ENCODE measurements at places on chromosomes 13 and 19.

- no peak for DNase-seq
Measured at GRCh38 chr19:6963937-6964336, 57.3 kb downstream of the MBD3L2B start.

DNA sequence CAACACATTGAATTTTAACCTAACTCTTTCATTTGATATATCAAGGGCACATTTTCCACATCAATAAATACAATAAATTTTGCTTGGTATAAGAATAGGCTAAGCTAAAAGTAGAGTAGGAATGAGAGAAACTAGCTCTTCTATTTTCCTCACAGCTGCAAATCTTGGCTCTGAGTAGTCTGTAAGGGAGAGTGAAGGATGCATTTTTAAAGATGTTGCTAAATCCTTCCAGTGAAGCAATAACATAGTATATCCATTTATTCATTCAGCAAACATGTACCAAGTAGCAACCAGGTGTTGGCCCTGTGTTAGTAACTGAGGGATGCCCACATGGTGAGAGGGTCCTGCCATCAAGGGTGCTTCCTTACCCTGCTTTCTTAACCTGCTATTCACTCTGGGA, 799.9 kb downstream of the PCDH9 start:
- no peak for DNase-seq

DNA sequence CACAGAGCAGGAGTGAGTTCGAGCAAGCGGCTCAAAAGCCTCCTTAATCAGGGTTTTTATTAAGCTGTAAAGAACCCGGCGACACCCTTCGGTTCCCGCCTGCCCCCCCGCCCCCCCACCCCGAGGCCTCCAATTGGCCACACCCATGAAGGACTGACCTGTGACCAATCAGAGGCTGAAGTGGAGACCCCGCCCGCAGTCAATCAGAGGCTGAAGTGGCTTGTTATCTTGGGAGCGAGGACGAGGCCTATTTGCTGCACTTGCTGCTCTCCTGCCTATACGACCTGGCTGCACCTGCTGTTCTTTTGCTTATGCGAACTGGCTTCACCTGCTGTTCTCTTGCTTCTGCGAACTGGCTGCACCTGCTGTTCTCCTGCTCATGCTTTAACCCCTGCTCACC, 844.9 kb downstream of the OLFM4 start:
- no peak for DNase-seq

DNA sequence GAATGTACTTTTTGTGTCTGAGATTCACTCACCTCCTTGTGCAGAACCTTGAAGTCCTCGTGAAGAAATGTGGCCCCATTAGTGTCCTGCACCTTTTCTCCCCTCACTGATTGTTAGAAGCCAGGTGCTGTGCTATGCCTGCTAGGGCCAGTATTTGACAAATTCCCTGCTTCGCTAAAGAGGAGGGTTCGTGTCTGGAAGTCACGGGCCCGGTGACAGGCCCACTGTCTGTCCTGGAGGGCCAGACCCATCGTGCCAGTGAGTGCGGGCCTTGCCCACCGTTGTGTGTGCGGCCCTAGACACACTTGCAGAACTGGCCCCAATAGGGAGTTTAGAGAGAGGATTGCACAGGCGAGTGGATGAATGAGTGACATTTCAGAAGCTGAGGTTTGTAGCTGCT, 36.8 kb upstream of the GAS6 start:
- DNase-seq, result no peak

DNA sequence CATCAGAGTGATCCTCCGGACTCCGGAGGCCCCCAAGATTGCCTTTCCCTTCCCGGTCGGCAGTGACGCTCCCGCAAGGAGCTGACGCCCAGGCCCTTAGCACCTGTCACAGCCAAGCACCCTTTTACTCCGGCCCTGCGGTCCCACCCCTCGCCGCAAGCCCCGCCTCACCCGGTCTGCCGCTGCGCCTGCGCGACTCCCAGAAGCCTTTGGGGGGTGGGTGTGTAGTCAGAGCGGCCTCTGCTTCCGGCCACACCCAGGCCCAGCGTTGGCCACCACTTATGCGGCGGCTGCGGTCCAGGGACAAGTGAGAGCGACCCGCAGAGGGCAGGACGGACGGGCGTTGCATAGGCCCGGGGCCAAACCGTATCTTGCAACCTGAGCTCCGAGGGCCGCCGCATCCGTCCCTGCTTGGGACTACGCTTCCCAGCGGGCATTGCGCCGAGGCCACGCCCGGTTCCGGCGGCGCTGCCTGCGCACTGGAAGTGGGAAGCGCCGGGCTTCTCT, 441 bp upstream of the ZFP28 start:
- DNase-seq, result peak; percentile 31

DNA sequence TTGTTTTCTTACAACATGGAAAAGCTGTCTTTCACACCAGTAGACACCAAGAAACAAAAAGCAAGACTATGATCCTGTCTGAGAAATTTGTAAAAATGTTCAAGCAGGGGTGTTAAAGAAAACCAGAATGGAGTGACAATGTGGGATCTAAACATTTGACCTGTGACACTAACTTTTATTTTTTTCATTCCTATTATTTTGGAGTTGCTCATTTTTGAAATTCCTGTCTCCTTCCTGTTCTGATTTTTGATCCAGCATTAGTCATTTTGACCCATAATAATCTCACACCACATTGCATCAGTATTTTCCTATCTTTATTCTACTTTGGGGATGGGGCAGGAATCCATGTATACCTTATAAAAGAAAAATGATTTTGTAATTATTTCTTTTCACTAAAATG, 164.2 kb downstream of the DLEU7 start:
- no peak for DNase-seq

GRCh38 chr19:14003251-14004055, 2.7 kb downstream of the RFX1 start:
- DNase-seq, result no peak

DNA sequence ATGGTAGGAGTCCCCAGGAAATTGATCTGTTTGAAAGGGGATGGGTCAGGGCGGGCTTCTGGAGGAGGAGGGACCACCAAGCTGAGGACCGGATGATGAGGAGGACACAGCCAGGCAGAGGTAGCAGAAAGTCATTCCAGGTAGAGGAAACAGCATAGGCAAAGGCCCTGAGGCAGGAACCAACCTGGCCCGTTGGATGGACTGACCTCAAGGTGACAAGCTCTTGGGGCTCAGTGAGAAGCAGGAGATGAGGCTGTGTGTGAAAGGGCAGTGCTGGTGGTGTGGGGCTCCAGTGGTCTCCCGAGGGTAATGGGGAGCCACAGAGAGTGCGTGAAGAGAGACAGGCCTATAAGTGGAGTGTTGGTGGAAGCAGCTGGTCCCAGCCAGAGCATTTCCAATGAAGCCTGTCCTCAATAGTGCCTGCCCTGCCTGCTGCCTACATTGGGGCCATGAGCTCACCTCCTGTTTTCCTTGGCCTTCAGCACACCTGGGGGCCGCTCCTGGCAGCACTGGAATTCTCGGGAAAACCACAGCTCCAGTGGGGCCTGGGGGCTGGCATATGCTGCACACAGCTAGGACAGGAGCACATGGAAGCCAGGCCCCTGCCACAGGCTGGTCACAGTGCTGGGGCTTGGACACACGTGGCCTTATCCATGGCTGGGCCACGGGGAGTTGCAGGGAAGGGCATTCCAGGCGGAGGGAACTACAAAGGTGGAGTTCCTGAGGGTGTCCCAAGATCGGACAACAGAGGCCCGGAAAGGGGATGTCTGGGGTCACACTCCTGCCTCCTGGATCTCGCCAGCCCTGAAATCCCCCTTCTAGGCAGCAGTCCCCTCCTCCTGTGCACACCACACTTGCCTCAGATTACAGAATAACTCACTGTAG, 2.3 kb upstream of the COMP start:
- no peak for DNase-seq

DNA sequence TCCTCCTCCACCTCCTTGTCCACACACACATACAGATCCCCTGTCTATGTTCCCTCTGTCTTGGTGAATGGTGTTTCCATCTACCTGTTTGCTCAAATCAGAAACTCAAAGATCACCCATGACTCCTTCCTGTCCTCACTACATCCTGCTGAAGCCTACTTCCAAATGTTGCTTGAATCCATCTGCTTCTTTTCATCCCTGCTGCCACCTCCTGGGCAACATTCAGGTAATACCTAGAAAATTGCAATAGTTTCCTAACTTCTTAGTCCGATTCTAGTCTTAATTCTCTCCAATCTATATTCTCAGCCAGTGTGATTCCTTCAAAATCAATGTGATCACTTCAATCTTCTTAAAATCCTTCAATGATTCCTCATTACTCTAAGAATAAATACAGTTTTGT, 155.5 kb upstream of the STARD13 start:
- peak; percentile 9 for DNase-seq

DNA sequence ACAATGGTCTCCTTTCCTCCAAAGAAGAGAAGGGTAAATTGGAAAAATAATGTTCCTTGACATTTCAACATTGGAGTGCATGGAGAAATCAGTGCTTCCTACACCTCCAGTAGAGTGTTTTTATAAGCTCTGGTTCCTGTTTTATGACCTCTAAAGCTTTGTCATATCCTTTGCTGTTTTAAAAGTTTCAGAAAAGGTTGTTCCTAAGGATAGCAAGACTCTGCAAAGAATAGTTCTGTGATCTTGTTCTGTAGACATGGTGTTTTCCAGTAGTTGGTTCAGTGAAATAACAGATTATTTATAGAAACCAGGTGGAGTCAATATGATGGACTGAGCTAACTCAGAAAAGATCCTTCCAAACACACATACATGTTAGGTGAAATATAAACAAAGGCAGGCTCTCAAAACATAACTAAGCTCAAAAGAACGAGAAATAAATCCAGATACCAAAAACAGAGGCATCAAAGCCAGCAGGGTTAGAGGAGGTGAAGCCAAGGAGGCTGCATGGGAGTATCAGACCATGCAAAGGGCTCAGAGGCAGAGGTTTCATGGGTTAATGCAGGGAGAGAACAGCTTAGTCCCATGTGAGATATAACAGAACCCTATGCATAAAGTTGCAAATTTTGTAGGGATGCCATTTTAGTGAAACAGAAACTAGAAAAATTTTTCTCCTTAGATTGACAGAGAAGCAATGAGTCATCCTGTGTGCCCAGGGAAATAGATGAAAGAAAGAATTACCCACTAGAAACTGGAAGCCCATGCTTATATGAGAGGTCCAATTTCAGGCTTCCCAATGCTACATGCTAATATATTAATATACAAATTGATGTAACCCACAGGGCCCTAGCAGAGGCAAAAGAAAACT, 44.3 kb downstream of the SHISA2 start:
- DNase-seq, result no peak

GRCh38 chr13:28423010-28423409, 71.9 kb downstream of the FLT1 start:
- no peak for DNase-seq

- DNase-seq, result no peak
Measured at GRCh38 chr13:113827021-113827420, 36.9 kb downstream of the GAS6 start.

GRCh38 chr13:104592127-104592526, 1525.9 kb upstream of the SLC10A2 start:
- DNase-seq, result no peak

- no peak for DNase-seq
Measured at GRCh38 chr19:10797078-10797477, 38.9 kb downstream of the TMED1 start.

DNA sequence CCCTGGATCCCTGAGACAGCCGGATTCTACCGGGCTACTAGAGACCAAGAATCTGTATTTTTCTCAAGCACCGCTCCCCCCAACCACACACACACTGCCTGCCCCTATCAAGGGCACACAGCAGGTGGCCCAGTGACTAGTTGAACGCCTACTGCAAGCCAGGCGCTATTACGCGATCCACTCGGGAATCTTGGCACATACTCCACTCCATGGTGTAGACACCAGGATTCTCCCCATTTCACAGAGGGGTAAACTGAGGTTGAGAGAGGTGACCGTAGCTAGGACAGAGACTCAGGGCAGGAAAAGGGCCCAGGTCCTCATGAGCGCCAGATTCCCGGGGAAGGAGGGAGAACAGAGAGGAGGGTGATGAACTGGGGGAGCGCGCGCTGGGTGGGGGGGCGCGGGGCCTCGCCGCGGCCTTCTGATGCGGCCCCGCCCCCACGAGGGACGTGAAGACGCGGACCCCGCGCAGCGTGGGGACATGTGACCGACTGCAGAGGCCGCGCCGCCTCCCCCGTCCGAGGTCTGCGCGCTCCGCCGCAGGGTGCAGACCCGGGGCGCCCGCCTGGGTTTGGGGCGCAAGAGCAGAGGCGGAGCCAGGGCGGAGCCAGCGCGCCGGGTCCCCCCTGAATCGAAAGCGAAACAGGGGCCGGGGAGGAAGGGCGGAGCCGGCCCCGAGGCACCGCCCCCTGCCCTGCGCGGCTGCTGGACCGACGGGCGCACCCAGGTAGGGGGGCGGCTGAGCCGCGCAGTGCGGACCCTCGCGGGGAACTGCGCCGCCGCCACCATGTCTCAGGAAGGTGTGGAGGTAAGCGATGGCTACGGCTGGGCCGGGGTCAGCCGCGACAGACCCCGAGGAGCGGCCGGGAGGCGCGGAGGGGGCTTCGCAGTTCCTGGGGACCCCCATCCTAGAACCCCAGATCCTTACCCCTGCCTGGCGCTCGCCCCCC, at the start of gene SHFL:
Gene SHFL (plus strand): TSS at position 677 of the 950 bp plus-strand sequence. CDS start 111 bp downstream, at position 788.
- no peak for DNase-seq

GRCh38 chr19:5542665-5543064, 25.1 kb downstream of the TINCR start:
- no peak for DNase-seq

DNA sequence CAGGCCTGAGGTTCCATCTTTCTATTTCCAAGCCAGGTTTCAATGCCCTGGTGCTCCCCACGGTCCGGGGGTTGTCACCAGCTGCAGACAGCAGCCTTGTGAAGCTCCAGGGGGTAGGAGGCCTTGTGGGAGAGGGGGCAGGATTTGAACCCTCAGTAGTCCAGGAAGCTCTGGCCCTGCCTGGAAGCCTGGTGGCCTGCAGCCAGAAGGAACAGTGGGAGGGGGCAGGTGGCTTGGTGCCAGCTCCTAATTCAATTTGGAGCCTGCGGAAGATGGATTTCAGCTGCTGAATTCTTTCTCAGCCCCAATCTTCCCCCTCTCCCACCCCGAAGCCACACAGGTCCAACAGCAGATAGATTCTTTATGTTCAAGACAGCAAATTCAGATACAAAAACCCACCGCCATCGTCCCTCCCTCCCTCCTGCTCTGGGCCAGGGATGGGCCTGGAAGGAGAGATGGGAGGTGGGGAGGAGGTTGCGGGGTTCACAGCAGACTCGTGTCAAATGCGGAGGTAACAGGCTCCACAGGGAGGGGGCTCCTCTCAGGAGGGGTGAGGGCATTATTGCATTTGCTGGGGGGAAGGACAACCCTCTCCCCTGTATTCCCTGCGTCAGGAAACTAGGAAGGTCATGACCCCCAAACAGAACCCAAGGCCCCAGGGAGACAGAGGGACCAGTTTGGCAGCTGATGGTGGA, 2.4 kb upstream of the PTGER1 start:
- DNase-seq, result no peak

GRCh38 chr19:58227964-58228584, 640 bp upstream of the ZNF544 start:
- DNase-seq, result no peak

DNA sequence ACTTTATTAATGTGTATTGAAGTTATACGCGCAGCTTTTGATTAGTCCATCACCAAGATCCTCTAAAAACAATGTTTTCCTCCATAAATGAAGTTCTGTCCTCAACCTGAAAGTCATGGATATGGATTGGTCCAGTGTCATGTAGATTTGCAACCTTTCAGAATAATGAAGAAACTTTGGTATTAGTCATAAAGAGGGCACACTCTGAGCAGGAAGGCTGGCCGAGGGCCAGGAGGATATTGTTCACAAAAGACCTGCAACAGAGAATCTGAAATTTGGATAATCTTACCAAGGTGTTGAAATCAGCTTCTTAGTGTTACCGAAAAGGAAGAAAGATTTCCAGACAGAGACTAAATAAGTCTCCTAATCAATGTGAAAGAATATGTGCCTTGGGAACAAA, 20.7 kb downstream of the CLDN10 start:
- no peak for DNase-seq

GRCh38 chr13:20105161-20105689, 55.6 kb downstream of the GJA3 start:
- DNase-seq, result no peak
